GM20000 (cell line): ENCODE measurements at places on chromosomes 1 and 21.

- no peak for DNase-seq
Measured at GRCh38 chr1:15326691-15327588, 79.9 kb downstream of the FHAD1 start.

DNA sequence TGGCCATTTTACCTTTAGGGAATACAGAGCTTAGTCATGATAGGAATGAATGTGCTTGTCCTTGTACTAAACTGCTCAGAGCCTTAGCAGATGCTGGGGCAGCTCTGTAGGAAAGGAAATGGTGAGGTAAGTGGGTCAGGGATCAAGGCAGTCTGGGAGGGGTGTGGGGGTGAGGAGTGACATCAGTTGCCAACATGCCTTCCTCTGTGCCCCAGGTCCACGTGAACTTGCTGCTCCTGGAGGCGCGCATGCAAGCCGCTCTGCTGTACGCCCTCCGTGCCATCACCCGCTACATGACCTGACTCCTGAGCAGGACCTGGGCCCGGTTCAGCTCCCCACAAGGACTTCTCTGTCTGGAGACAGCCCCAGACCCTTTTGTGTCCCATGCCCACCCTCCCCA, 21.2 kb downstream of the SESN2 start:
- DNase-seq: no peak

DNA sequence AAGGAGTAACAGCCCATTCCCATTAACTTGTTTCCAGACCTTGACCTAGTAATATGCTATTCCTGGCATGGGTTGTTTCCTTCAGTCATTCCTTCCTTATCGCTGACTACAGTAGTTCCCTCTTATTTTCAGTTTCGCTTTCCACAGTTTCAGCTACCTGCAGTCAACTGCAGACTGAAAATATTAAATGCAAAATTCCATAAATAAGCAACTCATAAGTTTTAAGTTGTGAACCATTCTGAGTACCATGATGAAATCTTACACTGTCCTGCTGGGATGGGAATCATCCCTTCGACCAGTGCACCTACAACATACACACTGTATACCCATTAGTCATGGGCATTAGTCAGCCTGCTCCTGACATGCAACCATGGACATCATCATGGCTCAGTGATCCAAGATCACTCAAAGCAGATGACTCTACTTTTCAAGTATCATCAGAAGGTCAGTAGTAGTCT, 66.7 kb downstream of the CCDC30 start:
- DNase-seq: no peak

DNA sequence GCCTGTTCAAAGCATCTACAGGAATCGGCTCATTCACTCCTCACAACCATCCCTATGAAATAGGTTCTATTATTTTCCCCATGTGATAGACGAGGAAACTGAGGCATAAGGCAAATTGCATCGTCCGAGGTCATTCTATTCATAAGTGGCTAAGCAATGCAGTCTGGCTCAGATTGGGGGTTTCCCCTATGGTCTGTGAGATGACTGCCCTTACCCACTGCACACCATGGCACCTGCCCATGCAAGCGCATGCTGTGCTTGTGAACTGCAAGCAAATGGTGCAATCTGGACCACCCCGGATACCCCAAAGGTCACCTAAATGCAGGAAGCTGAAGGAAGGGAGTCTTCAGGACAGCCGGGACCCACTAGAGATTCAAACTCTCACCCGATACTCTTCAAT, 123.4 kb upstream of the SOD1 start:
- DNase-seq: no peak
